ENCODE measurements at places on chromosomes 3 and 15.

GRCh38 chr3:14502472-14502871 lies 37.7 kb downstream of the GRIP2 start:
- DNase-seq = no peak

- no peak for DNase-seq
Observed at GRCh38 chr15:68599560-68600071, 20.8 kb downstream of the CORO2B start.

GRCh38 chr15:34240537-34240936 lies 15.7 kb downstream of the EMC4 start:
- no peak for DNase-seq

DNA sequence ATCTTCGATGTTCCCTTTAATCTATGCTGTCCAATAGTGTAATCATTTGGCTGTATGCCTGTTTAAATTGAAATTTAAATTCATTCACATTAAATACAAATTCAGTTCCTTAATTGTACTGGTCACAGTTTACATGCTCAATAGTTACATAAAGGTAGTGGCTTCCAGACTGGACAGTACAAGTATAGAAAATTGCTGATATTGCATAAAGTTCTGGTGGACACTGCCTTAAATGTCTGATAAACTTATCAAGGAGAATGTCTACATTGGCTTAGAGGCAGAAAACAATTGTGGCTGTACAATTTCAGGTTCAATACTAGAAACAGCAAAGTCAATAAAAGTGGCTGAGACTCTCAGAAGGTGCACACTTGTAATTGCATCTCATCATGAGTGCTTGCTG lies 365.2 kb downstream of the RBMS3 start:
- no peak for DNase-seq

GRCh38 chr3:54257125-54257720 lies 134.9 kb downstream of the CACNA2D3 start:
- no peak for DNase-seq

DNA sequence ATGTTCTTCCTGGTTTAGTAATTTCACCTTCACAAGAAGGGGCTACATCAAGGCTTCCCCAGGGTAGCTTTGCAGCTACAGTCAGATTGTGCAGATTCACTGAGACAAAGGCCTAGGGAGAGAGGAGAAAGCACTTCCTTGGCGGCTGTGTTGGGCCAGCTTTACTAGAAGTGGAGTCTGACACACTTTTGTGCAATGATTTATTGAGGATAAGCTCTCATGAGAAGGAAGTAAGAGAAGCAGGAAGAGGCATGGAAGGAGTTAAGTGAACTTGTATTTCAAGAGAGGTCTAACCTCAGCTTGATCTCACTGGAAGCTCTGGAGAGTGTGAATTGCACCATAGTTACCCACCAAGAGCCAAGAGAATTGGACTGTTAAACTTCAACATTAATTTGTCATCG lies 78.9 kb downstream of the TGFBR2 start:
- DNase-seq = no peak

DNA sequence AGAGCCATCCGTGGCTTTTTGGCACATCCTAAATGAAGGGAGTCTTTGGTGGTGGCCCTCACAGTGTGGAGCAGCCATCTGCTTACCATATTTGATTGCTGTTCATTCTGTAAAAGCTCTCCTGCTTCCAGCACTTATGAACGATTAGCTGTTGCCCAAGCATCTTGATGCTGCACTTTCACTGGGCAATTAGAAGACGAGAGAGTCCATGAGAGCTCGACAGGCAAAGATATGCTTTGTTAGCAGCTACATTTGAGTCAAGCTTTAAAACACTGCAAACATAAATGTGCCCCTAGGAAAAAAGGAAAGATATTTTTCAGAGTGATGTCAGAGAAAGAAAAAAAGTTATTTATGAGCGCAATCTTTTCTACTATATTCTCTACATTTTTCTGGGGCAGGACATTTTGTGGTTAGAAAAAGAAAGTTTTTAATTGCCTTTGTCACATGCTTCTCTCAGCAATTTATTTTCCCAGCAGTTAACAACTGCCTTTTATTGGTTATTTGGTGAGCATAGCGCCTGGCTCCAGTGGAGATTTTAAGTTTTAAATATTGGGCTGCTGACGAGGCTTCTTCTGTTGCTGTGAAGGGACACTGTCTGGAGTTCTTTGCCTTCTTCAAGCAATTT lies 468.4 kb downstream of the C3orf38 start:
- no peak for DNase-seq

DNA sequence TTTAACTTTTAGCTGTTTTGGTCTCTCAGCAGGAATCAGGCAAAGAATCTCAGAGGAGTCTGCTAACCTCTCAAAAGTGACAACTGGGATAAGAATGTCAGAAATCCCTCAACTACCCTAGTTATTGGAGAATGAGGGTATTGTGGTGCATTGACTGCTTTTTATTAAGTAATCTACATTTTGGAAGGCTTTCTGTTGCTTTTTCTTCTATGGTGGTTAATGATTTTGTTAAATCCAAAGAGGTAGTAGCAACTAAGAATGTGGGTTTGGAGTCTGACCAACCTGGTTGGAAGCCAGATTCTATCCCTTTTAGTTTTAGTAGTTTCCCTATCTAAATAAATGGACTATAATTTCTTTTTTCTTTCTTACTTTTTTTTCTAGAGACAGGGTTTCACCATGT lies 94.7 kb upstream of the RNF7 start:
- DNase-seq = no peak

DNA sequence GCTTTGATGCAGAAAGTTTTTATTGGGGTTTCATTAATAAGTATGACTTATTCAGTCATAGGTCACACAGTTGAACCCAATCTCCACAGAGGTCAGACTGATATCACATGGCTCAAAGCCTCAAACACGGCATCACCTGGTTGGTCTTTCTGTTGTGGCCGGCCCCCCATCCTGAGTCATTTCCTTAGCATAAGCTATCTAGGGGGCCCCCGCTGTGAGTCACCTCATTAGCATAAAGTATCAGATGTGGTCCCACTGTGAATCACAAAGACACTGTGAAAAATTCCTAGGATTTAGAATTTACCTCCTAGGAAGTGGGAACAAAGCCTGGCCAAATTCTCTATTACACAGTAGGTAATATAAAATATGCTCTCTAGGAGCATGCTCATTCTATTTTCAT lies 502.2 kb downstream of the PYDC2 start:
- DNase-seq = no peak

DNA sequence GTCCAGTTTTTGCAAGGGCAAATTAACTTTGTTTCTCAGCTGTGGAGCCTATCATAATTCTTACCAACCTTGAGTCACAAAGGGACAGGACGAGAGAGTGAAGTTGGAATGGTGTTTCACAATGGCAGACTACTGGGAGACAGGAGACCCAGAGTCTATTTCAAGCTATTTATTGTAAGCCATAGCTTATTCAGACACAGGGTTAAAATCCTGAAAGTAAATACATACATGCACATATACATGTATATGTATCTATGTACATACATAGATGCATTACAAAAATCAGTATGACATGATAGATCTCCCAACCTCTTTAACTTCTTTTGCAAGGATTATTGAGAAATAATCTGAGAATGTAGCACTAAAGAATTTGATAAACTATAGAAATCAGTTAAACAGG lies 86.3 kb downstream of the DNAJC13 start:
- no peak for DNase-seq

GRCh38 chr15:37873336-37873735 lies 61.1 kb upstream of the TMCO5A start:
- DNase-seq = no peak
